ENCODE measurements at places on chromosomes 13 and 19.

GRCh38 chr13:36528105-36528504 is 95.8 kb downstream of the CCNA1 start:
- no peaks in the 10 kb centered on the region for H3K36me3 ChIP-seq
- H3K27ac ChIP-seq = no peak overlapping the region
- DNase-seq = no peak
- no peak overlapping the region for H3K4me3 ChIP-seq
- H3K4me1 ChIP-seq = no peaks in the 10 kb centered on the region
- no peaks in the 10 kb centered on the region for H3K27me3 ChIP-seq

DNA sequence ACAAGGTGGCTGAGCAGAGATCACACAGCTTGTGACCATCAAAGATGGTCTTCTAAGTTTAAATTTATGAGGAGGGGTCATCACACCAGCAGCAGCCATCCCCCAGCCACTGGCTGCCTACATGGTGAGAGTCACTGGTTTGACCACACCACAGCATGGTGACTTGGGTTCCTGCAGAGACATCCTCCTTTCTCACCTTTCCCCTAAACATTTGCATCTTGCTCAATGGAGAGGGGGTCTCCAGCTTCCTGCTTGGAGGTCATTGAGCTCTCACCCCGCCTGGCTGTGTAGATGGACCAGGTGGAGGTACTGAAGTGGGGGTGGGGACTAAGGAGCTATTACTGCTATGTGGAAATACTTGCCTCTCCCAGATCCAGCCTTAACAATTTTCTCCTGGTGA is 247.6 kb upstream of the ARGLU1 start:
- no peak overlapping the region for H3K4me3 ChIP-seq
- no peaks in the 10 kb centered on the region for H3K4me1 ChIP-seq
- no peak overlapping the region for H3K27ac ChIP-seq
- no peak for DNase-seq
- no peaks in the 10 kb centered on the region for H3K36me3 ChIP-seq

DNA sequence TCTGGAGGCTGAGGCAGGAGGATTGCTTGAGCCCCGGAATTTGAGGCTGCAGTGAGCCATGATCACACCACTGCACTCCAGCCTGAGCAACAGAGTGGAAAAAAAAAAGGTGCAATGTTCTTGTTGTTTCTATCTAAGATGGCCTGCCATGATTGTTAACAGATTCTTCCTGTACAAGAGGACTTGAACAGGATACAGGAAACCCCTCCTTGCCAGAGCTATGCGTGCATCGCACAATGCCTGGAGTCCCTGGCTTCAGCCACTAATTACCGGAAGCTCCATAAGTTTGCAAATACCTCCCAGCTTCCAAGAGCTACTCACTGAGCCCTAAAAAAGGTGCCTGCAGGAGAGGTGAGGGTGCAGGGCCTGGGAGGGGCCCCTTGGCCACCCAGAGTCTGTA is 13.1 kb upstream of the HIF3A start:
- DNase-seq = no peak
- H3K27ac ChIP-seq = peak overlapping the region; percentile 44
- no peaks in the 10 kb centered on the region for H3K27me3 ChIP-seq
- no peaks in the 10 kb centered on the region for H3K36me3 ChIP-seq
- no peak overlapping the region for H3K4me3 ChIP-seq

DNA sequence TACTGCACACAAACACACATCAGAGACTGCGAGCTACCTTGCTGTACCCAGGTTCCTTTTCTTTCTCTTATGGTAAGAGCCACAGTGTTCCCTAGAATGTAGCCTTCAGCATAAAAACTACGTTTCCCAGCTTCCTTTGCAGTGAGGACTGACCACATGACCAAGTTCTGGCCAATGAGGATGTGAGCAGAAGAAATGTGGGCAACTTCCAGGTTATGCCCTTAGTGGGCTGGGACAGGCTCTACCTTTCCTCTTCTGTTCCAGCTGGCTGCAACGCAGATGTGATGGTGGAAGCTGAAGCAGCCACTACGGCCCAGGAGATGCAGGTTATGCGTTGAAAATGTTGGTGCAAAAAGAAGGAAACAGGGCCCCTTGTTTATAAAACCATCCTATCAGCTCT is 27.5 kb downstream of the VRK3 start:
- no peaks in the 10 kb centered on the region for H3K27me3 ChIP-seq
- no peak for DNase-seq

DNA sequence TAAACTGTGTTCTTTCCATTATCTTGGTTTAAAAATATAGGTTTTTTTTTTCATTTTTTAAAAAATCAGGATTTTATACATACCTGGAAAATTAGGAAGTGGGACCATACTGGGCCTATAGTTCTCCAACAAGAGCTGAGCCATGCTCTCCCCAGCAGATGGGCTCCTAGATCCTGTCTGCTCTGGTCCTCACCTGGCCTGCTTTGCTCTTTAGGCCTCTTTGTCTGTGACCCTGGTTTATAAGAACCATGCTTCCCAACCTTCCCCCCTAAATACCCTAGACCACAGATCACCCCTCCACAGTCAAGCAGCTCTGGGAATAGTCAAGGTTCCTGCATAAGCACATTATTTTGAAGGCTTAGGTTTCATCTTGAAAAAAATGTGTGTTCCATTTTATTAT is 185.0 kb upstream of the TSHZ3 start:
- no peaks in the 10 kb centered on the region for H3K4me1 ChIP-seq
- no peaks in the 10 kb centered on the region for H3K36me3 ChIP-seq
- H3K27me3 ChIP-seq = no peaks in the 10 kb centered on the region
- DNase-seq = peak; percentile 40
- no peak overlapping the region for H3K4me3 ChIP-seq

DNA sequence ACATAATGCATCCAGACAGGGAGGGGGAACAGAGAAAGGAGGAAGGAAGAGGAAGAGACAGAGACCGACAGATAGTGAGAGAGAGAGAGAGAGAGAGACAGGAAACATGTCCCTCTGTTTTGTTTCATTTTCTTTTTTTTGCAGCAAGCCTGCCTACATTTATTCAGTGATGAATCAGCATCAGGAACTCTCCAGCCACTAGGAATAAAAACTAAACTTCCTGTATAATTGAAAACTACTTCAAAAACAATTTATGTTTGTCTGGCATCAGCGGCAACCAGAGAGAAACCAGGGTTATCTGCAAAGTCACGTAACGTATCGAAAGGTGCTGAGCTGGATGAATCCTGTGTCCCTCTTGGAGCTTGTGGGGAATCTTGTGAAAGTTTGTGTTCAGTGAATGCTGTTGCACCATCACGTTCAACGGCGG is 148.6 kb upstream of the SOX21 start:
- no peaks in the 10 kb centered on the region for H3K27me3 ChIP-seq
- no peaks in the 10 kb centered on the region for H3K36me3 ChIP-seq
- no peak for DNase-seq
- no peaks in the 10 kb centered on the region for H3K4me1 ChIP-seq
- no peak overlapping the region for H3K4me3 ChIP-seq

DNA sequence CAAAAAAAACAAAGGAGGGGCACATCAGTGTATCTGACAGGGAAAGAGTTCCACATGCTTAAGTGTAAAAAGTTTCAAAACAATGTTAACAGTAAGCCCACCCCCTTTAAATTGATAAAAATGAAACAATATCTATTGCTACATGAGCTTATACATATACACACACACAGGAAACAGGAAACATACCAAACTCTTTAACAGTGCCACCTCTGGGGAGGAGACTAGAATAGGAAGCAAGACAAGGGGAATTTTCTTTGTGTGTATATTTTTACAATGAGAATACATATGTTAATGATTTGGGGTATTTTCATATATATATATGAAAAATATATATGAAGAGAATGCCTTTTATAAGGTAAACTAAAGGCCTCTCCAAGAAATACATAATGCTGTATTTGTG is 44.7 kb downstream of the TPT1 start:
- DNase-seq = no peak
- no peak overlapping the region for H3K27ac ChIP-seq
- H3K27me3 ChIP-seq = no peaks in the 10 kb centered on the region
- no peak overlapping the region for H3K4me3 ChIP-seq

DNA sequence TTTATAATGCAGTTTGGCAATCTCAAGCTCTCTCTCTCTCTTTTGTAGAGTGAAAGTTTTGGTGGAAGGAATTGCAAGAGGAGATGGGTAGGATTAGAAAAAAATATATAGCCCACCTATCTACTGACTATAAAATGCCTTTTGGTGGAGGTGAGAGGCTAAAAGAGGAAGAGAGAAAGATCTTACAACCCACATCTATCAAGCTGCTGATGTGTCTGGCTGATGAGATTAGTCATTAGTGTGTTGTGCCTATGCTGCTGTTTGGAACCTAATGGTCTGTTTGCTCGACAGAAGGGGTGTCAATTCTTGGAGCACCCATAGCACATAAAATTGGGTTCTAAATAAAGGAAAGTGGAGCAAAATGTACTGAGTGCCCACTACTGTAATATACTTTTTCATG is 411.0 kb downstream of the HS6ST3 start:
- no peak overlapping the region for H3K4me3 ChIP-seq
- no peaks in the 10 kb centered on the region for H3K27me3 ChIP-seq
- no peak for DNase-seq
- H3K27ac ChIP-seq = no peak overlapping the region
- no peaks in the 10 kb centered on the region for H3K36me3 ChIP-seq

DNA sequence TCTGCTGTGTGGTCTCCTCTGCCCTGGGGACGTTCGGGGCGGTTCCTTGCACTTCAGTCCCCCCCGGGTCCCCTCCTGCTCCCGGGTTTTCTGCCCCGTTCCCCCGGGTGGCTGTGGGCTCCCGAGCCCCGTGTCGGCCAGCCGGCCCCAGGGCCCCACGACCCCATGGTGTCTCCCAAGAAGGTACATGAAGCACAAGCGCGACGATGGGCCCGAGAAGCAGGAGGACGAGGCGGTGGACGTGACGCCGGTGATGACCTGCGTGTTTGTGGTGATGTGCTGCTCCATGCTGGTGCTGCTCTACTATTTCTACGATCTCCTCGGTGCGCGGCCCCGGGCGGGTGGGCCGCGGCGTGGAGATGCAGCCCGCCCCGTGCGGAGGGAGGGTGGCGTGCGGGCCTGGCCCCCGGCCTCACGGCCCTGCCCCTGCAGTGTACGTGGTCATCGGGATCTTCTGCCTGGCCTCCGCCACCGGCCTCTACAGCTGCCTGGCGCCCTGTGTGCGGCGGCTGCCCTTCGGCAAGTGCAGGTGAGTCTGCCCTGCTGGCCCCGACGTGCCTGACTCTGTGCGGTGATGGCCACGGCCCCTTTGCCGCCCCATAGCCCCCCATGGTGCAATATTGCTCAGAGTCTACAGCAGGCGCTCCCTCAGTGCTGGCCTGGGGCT is 11.3 kb downstream of the SPPL2B start:
- no peaks in the 10 kb centered on the region for H3K4me1 ChIP-seq
- no peaks in the 10 kb centered on the region for H3K27me3 ChIP-seq
- H3K27ac ChIP-seq = no peak overlapping the region
- DNase-seq = no peak
- no peak overlapping the region for H3K4me3 ChIP-seq
- peaks cover 7% of the 10 kb centered on the region for H3K36me3 ChIP-seq

GRCh38 chr19:3684054-3684816 is 16.0 kb downstream of the PIP5K1C start:
- no peak overlapping the region for H3K4me3 ChIP-seq
- H3K4me1 ChIP-seq = peaks cover 34% of the 10 kb centered on the region
- H3K27me3 ChIP-seq = no peaks in the 10 kb centered on the region
- DNase-seq = no peak
- H3K27ac ChIP-seq = peak overlapping the region; percentile 79

GRCh38 chr13:31951215-31951678 is 80.3 kb upstream of the FRY start:
- H3K4me3 ChIP-seq = no peak overlapping the region
- peaks cover 5% of the 10 kb centered on the region for H3K36me3 ChIP-seq
- H3K27me3 ChIP-seq = no peaks in the 10 kb centered on the region
- peak; percentile 76 for DNase-seq
- H3K4me1 ChIP-seq = peaks cover 16% of the 10 kb centered on the region

DNA sequence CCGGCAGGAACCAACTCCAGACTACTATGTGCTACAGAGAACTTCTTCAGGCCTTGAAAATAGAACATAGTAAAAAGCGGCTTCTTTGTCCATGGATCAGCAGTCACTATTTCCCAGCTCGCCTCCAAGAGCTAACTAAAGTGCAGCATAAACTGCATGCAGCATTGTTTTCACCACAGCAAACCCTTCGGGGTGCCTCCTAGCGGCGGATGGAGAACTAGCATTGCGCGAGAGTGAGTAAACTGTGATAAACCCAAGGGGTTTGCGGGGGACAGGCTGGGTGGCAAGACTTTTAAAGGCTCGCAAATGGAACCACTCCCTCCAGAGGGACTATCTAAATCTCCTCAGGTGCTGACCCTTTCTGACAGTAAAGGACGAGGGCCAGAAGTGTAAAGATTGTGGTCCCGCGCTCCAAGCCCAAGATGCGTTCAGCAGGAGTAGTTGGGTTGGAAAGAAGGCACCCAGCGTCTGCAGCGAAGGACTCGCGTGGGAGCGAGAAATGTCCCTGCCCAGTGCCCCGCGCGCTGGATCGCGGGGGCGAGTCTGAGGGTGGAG is 21.5 kb upstream of the SGCG start:
- H3K27ac ChIP-seq = peak overlapping the region; percentile 7
- peak overlapping the region; percentile 53 for H3K4me3 ChIP-seq
- no peak for DNase-seq
- H3K4me1 ChIP-seq = peaks cover 12% of the 10 kb centered on the region
